ENCODE measurements at places on chromosomes 4 and X.

- DNase-seq: no peak
Measured at GRCh38 chr4:38861791-38862190, 5.2 kb upstream of the TLR6 start.

DNA sequence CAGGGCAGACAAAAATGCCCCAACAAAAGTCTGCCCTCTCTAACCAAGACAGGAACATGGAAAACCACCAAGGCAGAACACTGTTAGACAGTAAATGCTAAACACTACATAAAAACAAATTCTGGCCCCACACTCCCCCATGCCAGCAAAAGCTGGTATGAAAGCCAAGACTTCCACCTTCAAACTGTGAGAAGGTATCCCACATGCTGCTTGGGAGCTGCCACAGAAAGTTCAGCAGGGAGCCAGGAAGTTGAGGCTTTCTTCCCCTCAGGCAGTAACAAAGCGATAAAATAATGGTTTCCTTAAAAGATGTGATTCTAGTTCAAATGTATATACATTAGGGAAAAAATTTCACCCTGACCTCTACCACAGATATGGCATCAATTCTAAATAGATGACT is 770.4 kb upstream of the NDST4 start:
- no peak for DNase-seq

DNA sequence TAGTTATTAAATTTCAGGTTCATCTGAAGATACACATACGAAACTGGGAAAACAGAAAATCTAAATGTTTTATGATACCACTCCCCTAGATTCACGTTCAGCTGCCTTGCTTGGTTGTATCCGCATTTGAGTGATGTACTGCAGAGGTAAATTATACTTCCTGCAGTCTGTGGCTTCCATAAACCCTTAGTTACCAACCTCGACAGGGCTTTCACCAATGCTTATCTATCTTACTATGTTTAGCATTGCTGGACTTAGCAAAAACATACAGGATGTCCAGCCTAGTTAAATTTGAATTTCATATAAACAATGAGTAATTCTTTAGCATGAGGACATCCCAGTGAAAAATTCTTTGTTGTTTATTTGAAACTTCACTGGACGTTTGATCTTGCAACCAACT is 108.8 kb downstream of the TMA16 start:
- no peak for DNase-seq

GRCh38 chr4:95627709-95628108 is 78.9 kb upstream of the UNC5C start:
- no peak for DNase-seq

- DNase-seq: no peak
Measured at GRCh38 chrX:2536974-2537373, 36.2 kb upstream of the DHRSX start.

- no peak for DNase-seq
Measured at GRCh38 chrX:19683817-19684216, 168.5 kb upstream of the MAP3K15 start.

DNA sequence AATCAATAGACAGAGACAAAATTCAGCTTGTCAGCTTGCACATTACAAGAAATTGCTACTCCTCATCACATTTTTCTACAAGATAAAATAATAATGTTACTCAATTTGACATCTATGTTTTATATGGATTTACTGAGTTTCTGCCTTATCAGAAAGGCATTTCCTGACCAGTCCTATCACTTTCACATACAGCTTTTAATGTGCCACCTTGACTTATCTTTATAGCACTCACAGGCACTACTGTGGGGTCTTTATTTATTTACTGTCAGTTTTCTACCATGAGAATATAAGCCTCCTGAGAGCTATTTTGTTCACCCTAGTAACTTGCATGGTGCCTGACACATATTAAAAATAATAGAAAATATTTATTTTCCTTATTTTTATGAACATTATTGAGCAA is 6.0 kb downstream of the NDST4 start:
- DNase-seq: no peak

- DNase-seq: no peak
Measured at GRCh38 chrX:152074163-152074562, 64.2 kb downstream of the MAGEA10 start.

- no peak for DNase-seq
Measured at GRCh38 chrX:38538134-38538533, 23.2 kb upstream of the TSPAN7 start.

DNA sequence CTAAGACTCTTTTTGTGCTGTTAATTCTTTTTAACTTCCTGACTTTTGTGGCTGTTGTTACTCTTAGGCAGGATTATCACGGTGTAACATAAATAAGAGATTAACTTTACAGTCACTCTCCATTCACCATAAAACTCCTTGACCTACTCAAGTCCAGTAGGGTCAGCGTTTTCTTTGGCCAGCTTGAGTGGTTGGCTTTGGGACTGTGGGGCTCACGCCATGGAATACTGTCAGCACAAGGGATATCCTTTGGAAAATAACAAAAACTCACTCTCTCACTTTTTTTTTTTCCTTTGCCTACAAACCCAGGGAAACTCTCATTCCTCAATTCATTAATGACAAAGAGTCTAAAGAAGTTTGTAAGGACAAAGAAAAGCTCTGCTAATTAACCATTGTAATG is 89.4 kb upstream of the TLL1 start:
- DNase-seq: no peak

- DNase-seq: peak; percentile 53
Measured at GRCh38 chrX:137352101-137352660, 213.7 kb upstream of the ZIC3 start.

DNA sequence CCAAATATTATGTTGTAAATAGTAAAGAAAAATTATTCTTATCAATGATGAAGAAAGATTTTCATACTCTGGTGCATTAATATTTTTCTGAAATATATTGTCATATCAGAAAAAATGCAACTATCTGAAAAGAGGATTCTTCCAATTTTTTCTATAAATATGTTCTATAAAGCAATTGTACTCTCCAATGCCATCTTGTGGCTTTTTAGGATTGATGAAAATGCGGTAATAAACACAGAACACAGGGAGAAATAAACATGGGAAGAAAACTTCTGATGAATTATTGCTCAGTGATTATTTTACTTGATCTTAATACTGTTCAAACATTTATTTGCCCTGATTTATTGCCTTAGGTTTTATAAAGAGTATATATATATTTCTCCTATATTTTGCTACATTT is 215.4 kb downstream of the IL1RAPL1 start:
- DNase-seq: no peak

DNA sequence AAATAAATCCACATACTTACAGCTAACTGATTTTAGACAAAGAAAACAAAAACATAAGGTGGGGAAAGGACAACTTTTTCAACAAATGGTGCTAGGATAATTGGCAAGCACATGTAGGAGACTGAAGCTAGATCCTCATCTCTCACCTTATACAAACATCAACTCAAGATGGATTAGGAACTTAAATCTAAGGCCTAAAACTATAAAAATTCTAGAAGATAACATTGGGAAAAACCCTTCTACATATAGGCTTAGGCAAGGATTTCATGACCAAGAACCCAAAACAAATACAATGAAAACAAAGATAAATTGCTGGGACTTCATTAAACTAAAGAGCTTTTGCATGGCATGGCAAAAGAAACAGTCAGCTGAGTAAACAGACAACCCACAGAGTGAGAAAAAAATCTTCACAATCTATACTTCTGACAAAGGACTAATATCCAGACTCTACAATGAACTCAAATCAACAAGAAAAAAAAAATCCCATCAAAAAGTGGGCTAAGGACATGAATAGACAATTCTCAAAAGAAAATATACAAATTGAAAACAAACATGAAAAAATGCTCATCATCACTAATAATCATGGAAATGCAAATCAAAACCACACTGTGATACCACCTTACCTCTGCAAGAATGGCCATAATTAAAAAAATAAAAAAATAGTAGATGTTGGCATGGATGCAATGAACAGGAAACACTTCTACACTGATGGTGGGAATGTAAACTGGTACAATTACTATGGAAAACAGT is 14.1 kb upstream of the AFP start:
- no peak for DNase-seq

GRCh38 chr4:151573945-151574344 is 165.0 kb downstream of the FHIP1A start:
- no peak for DNase-seq

DNA sequence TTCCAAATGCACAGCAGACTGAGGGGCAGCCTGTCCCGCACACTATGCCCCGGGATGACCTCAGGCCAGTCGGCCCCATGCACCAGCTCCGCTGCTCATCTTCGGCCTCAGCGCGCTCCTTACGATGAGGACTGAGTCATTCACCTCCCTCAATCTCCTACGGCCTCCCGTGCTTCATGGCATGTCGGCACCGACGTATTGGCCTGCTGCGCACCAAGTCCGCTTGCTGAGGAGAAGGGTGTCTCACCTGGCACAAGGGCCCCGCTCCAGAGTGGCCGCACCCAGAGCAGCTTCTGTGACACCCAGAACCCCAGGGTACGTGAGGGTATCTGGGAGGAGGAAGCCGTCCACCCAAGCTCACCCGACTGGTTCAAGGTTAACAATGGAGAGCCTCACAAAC is 35.5 kb downstream of the GAK start:
- no peak for DNase-seq

DNA sequence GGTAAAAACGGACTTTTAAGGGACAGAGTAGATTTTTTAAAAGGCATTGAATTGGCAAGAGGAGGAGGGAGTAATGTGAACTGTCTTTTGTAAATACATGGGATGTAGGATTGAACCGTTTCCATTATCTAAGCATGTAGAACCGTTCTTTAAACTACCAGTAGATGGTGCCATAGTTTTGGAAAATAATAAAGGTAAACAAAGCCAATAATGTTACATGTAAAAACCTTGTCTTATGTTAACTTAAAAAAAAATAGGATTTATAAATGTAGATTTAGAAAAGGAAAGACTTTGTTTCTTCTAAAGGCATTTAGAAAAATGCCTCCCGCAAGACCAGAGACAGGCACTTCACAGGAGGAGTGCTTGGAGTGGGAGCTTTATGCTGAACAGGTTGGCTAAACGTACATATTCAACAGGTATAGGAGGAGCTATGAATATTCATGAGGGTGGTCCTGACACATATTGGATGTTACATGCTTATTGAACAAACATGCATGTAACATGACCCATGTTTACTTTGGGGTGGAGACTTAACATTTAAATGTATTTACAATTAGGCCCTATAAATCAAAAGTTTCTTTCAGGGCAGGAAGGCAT is 45.5 kb upstream of the FAM241A start:
- peak; percentile 51 for DNase-seq

- peak; percentile 74 for DNase-seq
Measured at GRCh38 chrX:96764864-96765263, 80.2 kb downstream of the DIAPH2 start.

DNA sequence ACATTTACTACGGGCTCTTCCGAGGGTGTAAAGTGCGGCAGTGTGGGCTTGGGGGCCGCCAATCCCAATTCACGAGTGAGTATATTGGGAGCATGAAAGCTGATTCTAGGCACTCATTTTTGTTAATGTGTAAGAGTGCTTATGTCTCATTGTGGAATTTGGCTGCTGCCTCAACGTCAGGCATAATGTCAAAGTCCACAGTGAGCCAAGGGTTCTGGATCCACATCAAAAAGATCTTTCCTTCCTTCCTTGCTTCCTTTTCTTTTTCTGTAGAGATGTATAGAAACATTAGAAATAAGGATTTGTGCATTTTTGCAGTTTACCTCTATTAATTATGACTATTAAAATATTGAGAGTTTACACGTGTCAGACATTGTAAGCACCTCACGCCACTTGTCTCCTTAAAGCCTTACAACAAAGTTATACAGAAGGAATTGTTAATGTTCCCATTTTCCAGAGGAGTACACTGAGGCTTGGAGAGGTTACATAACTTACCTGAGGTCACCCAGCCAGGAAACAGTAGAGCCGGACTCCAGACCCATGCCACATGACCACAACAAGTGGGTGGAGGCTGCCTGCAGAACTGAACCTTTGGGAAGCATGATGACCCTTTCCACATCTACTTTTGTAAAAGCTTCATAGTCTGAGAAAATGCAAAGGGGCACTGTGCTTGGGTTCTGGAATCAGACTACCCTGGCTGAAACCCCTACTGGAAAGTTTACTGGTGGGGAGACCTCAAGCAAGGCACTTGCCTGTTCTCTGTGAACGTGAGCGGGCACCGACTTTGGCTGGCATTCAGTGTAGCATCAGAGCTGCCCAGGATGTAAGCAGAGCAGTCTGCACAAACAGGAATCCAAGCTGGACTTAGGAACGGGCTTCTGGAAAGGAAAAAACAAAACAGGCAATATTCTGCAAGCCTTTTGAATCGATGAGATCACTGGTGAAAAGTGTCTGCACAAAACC is 761 bp downstream of the CLRN2 start:
- DNase-seq: no peak

DNA sequence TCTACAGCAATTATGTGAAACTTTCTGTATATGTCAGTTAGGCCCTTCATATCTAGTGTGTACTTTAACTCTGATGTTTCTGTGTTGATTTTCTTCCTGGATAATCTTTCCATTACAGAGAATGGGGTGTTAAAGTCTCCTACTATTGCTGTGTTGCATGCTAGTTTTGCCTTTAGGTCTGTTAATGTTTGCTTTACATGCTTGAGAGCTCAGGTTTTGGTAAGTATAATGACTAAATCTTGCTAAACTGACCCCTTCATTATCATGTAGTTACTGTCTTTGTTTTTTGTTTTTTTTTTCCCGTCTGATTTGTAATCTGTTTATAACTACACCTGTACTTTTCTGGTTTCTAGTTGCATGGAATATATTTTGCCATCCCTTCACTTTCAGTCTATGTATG is 63.6 kb upstream of the UGT2B15 start:
- no peak for DNase-seq

DNA sequence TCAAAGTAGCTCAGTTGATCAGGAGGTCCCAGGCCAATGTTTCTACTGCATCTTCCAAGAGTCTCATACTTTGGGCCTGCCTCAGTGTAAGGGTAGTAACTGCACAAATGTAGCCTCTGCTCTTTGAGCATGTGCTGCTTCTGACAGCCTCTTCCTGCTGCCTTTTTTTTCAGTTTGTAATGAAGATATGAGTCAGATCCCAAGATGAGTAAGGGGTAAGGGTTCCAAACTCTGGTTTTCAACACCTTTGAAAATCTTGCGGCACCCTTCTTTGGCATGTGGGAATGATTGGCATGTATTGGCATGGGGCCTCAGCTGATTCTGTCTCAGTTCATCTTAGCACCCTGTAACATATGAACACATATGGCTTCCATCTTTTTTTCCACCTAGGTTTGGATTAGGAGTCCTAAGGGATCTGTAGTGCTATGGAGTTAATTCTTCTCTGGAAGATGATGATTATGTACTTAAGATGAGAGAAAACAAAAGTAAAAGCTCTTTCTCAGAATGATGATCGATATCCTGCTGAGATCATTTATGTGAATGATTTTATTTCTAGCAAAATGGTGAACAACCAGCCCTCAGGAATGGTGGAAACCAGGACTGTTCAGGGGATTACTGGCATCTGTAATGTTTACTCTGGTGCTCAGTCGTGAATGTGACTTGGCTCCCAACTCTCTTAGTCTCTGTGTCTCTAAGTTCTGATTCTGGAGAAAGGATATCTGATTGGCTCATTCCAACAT is 118.7 kb upstream of the PRPS2 start:
- no peak for DNase-seq

GRCh38 chrX:69221239-69222102 is 56.2 kb upstream of the PJA1 start:
- no peak for DNase-seq

- no peak for DNase-seq
Measured at GRCh38 chr4:177302371-177303100, 7.1 kb upstream of the NEIL3 start.
